ENCODE measurements at places on chromosomes 12 and 14.
A peak's percentile ranks its signal among the peaks of the same experiment; 100 is the strongest.

- no peak for DNase-seq
These were observed 7.2 kb downstream of the ACOT6 start for GRCh38 chr14:73619524-73619923.

- DNase-seq: no peak
These were observed 56.4 kb downstream of the TMCC3 start for GRCh38 chr12:94593822-94594442.

DNA sequence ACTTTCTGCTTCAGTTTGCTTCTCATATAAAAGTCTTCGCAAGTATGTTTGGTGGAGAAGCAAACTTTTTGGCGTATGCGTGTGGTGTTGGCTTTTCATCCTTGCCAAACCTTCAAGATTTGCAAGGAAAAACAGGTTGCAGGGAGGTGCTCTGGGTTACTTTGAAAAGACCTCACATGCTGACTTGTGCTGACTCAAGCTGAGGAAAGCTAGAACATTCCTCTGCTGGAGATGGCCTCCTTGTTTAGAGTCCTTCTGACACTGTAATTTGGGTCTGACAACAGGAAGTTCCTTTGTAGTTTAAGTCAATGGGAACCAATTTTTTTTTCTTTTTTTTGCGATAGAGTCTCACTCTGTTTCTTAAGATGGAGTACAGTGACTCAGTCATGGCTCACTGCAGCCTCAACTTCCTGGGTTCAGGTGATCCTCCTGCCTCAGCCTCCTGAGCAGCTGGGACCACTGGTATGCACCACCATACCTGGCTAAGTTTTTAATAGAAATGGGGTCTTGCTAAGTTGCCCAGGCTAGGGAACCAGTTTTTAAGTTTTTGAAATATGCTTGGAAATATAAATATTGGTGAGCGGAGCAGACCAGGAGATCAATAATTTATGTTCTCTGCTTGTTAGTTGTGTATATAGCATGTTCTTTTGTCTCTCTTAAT, 2.6 kb upstream of the ACACB start:
- DNase-seq: no peak

DNA sequence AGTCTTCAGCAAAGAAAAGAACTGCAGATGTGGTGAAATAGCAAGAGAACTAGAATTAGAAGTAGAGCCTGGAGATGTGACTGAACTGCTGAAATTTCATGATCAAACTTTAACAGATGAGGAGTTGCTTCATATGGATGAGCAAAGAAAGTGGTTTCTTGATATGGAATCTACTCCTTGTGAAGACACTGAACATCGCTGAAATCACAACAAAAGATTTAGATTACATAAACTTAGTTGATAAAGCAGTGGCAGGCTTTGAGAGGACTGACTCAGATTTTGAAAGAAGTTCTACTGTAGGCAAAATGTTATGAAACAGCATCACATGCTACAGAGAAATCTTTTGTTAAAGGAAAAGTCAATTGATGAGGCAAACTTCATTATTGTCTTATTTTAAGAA, 175.0 kb downstream of the KIF21A start:
- no peak for DNase-seq

GRCh38 chr12:52739963-52740362, 36.6 kb upstream of the KRT77 start:
- DNase-seq: no peak

DNA sequence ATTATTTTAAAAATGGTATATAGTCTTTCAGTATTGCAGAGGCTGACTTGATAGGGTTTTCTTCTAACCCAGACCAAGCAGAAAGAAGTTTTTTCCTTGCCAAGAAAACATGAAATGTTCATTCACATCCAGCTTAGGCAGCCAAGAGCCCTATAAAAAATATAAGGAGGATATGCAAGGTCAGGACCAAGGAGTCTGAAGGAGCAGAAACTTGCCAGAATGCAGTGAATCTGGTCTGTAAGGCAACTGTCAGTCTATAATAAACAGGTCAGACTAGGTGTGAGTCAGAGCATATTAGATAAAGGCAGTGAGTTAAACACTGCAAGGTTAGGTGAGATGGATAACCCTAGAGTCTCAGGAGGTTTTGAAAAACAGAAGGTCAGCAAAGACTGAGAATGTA, 645.5 kb downstream of the C12orf50 start:
- no peak for DNase-seq

GRCh38 chr12:4448943-4449850, 3.6 kb upstream of the FGF6 start:
- no peak for DNase-seq

DNA sequence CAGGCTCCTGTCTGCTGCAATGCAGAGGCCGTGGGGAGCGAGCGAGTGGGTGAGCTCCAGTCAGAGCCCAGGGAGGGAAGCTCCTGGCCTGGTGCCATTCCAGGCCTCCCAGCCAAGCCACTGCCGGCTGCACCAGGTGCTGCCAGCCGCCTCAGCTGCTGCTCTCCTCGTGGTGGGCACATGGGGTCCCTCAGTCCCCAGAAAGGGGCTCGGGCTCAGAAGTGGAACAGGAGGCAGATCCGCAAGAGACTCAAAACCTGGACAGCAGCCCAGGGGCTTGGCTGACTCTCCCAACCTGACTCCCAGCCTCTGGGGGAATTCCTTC, 2.4 kb downstream of the ABCB9 start:
- peak; percentile 72 for DNase-seq

- DNase-seq: no peak
These were observed 4.4 kb downstream of the SERPINA11 start for GRCh38 chr14:94448071-94448808.

GRCh38 chr12:116302166-116303058, 24.9 kb upstream of the MED13L start:
- DNase-seq: no peak

DNA sequence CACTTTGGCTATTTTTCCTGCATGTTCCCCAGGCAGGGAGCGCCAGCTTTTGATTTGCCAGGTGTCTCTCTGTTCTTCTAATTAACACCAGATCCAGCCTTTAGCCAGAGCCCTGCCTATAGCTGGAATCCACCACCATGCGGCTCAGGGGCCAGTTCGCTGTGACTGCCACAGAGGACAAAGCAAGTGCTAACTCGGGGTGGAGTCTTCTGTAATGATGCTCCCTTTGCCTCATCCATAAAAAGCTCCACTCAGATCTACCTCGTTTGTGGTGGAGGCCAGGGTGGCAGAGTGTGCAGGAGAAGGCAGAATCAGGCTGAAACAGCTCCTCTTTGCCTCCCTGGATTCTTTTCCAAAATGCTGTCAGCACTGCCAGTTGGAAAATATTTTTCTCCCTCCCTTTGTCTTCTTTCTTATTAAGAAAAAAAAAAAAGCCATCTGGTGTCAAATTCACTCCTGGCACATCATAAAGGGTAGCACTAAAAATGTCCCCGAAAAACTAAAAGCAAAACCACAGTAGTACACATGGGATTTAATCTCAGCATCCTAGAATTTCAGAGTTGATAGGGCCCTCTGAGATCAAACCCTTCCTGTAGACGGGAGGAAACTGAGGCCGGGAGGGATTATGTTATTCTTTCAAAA, 18.0 kb upstream of the CTDSP2 start:
- peak; percentile 69 for DNase-seq

- DNase-seq: peak; percentile 40
These were observed 202.5 kb upstream of the DDHD1 start for GRCh38 chr14:53355581-53356112.

GRCh38 chr12:48084841-48085460, 20.9 kb downstream of the SENP1 start:
- no peak for DNase-seq

GRCh38 chr12:12191008-12191407, 75.8 kb downstream of the LRP6 start:
- DNase-seq: no peak

DNA sequence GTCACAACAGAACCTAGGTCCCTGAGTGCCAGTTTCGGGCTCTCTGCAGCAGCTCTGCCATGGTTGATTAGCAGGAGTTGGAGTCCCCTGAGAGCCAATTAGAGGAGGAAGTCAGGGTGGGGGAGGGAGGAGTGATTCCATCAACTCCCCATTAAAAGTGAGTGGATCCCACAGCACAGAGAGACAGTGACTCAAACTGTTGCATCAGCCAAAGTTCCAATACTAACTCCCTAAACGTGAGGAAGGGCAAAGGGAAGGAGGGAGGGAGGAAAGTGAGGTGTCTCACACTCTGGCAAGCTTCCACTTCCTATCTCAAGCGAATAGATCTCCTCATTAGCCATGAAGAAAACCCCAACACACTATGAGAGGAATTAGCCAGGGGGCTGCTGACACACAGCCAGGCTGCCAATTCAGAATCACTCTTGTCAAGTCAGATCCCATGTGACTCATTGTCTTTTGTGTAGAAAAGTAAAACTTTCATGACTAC, 23.6 kb downstream of the OR11H4 start:
- DNase-seq: no peak

DNA sequence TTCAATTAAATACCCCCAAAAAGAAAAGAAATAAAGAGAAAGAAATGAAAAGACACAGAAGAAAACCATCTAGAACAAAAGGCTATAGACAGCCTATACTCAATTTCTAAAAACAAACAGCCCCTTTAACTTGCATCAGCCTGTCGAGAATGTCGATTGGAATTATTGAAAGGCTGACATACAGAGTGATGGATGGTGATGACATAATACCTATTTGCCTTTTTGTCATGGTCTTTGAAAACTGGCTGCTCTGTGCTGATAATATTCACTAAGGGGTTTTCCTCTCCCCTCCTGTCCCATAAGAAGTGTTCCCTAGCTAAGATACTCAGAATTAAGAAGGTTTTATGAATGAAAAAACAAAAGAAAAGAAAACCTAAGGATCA, 393.7 kb downstream of the SOX5 start:
- no peak for DNase-seq

DNA sequence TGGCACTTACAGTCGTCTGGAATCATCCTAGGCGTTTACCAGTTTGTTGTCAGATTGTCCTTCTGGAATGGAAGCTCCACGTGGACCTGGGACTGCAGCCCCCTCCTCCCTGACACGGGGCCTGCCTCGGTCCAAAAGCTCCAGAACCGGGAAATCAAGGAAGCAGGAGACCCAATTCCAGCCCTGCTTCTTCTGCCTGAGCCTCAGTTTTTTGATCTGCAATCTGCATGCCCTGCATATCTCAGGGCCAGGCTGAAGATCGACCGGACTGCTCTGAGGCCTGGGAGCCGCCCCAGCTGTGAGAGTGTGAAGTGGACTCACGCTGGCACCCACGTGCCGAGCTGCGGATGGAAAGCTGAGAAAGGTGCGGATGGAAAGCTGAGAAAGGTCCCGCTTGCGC, 98.6 kb downstream of the SETD3 start:
- DNase-seq: no peak

DNA sequence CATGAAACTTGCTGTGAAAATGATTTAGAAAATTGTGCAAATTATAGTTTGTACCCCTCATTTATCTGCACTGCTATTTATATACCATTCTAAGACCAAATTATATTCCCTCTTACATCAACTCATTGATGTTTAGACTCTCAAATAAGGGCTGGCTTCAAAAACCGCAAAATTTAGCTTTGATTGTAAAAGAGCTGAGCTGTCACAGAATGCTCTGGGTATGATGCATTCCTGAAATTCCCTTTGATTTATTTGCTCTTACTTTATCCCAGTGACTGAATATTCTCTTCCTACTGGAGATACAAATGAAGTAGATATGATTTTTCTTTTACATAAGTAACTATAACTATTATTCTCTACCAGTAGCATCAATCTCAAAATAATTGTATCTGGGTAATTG, 78.0 kb upstream of the TMTC2 start:
- DNase-seq: no peak

- DNase-seq: no peak
These were observed 7.9 kb downstream of the PFKM start for GRCh38 chr12:48126953-48127630.

DNA sequence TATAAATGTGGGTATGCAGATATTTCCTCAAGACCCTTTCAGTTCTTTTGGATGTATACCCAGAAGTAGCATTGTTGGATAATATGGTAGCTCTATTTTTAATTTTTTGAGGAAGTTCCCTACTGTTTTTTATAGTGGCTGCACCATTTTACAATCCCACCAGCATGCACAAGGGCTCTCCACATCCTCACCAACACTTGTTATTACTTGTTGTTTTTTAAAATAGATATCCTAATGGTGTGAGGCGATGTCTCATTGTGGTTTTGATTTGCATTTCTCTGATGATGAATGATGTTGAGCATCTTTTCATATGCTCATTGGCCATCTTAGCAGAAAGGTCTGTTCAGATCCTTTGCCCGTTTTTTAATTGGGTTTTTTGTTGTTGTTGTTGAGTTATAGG, 47.1 kb downstream of the DIP2B start:
- DNase-seq: no peak

DNA sequence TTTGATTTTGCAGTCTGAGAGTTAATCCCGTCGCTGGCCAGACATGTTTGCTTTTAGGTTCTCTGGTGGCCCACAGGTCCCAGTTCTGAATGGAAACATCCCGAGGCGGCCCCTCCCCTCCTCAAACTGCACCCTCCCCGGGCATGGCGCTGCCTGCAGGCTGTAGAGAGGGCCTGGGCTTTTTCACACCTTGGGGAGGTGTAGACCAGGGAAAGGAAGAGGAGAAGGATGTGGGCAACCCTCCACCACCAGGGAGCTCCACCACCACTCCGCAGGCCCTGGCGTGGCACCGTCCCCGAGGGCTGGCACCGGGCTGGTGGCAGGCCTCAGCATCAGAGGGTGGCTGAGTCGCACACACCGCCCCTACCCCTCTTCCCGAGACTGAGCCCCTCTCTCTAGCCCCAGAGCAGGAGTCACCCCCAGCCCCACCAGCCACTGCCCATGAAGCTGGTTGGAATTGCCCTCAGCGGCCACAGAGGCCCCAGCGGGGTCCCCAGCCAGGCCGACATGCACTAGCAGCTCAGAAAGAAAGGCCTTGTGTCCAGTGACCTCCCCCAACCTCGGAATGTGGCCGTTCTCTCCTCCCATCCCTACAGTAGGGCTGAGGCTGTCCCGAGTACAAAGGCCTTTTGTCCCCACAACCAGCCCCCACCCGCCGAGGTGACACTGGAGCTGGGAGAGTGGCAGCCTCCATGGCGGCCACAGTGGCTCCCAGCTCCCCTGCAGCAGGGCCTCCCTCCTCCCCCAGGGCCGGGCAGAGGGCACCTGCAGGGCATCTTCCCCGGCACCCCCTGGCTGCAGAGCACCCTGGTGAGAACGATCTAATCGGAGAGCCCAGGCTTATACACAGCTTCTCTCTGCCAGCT, 23.5 kb upstream of the INF2 start:
- DNase-seq: peak; percentile 54

GRCh38 chr12:65488197-65488596, 209.7 kb downstream of the MSRB3 start:
- DNase-seq: no peak

- DNase-seq: peak; percentile 38
These were observed at the start of gene TBC1D30 for GRCh38 chr12:64824500-64825142. Gene TBC1D30 (plus strand): TSS chr12:64824647. CDS start chr12:64824880, 233 bp downstream.

GRCh38 chr12:7844116-7844515, 28.6 kb downstream of the SLC2A14 start:
- no peak for DNase-seq

All from right hindlimb (tissue), 1 donor.